ENCODE measurements at places on chromosomes 2 and 18.

DNA sequence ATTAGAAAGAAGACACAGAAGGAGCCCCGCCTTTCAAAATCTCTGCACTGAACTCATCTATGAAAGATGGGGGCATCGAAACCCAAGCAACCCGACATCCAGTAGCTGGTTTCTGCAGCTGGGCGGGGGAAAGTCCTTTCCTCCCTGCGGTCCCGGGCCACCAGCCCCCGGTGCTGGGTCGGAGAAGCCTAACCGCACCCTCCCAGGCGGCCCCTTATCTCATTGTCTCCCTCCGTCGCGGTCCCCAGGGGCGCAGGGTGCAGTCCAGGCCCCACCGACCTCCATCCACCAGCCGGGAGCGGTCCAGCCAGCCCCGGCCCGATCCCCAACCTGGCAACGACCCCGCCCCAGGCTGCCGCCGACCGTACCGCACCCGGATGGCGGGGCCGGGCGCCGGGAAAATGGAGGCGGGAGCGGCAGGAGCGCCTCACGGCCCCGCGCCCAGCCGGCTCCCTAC lies 452 bp downstream of the RAPH1 start:
- H3K36me3 ChIP-seq = no peaks in the 10 kb centered on the region
- H3K27ac ChIP-seq = peak overlapping the region; percentile 58
- no peak for DNase-seq

DNA sequence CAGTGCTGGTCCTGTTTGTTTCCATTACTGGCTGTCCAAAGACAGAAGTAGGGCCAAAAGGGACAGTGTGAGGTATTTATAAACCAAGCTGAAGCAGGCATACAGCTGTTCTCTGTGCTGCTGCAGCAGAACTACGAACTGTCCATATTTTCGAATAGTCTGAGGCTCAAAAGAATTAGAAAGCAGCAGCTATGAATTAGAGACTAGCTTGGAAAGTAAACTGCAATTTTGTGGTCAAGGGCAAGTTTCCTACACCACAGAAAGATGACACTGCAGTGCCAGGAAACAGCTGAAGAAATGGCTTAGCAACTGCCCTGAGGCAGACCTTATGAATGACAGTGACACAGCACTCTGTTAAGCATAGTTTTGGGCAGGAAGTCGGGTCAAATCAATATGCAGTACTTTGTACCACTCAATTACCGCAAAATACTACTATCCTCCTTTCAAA lies 125.3 kb downstream of the TMEM131 start:
- no peak for DNase-seq
- H3K27ac ChIP-seq = no peak overlapping the region
- H3K4me3 ChIP-seq = no peak overlapping the region
- H3K4me1 ChIP-seq = 0 out of 2 replicates have a peak, but pooled peaks cover 7% of the 10 kb centered on the region
- H3K36me3 ChIP-seq = no peaks in the 10 kb centered on the region
- no peaks in the 10 kb centered on the region for H3K27me3 ChIP-seq

- no peaks in the 10 kb centered on the region for H3K36me3 ChIP-seq
- no peaks in the 10 kb centered on the region for H3K4me1 ChIP-seq
- H3K4me3 ChIP-seq = no peak overlapping the region
These were observed 29.6 kb upstream of the TMEM177 start for GRCh38 chr2:119649364-119649917.

DNA sequence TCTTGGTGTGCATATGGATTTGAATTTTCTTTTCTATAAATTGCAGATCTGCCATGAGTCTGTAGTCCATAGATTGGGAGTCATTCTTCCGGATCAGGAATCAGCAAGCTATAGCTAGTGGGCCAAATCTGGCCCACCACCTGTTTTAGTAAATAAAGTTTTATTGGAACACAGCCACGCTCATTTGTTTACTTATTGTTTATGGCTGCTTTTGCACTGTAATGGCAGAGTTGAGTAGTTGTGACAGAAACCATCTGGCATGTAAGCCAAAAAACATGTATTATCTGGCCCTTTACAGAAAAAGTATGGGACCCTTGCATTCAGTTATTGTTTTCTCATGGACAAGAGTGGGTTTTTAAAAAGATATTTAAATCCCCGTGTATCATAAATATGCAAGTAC lies 191.2 kb downstream of the LRRTM1 start:
- no peaks in the 10 kb centered on the region for H3K36me3 ChIP-seq
- DNase-seq = no peak
- no peak overlapping the region for H3K27ac ChIP-seq
- H3K4me1 ChIP-seq = no peaks in the 10 kb centered on the region
- no peak overlapping the region for H3K4me3 ChIP-seq
- no peaks in the 10 kb centered on the region for H3K27me3 ChIP-seq
